Retina (tissue), 1 donor: ENCODE measurements at places on chromosomes 11 and 22.

DNA sequence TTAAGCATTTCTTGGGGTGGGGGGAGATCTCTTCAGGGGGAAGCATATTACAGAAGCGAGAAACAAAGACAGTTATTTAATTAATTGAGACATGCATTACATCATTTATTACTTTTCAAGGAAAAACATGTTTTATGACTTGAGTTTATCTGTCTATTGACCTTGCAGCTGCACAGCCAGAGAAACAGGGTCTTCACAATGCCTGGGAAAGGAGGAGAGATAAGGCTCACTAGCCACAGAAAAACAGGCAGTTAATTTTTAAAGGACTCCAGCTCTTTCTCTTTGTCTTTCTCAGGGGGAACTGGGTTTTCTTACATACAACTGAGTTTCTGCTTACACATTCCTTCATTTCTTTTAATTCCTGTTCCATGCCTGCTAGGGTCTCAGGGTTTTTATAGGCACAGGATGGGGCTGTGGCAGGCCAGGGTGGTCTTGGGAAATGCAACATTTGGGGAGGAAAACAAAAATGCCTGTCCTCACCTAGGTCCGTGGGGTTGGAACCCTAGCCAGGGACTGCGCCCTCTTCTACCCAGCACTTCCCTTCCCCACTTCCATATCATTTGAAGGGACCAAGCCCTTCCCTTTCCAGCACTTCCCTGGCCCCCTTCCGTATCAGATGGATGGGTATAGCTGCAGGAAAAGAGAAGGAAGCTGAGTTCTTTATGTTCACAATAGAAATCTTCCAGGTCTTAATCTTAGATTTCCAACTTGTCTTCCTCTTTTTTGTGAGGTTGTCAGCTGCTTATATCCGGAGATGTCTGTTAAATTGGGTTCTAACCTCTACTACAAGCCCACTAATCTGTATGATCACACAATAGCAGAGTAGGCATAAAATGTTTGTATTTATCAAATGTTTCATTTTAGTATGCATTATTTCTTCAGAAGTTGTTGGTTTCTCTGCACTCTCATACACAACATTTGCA, 38.3 kb downstream of the BIRC2 start:
- DNase-seq, result no peak

GRCh38 chr11:128135451-128135850, 451.9 kb downstream of the ETS1 start:
- no peak for DNase-seq

- DNase-seq, result no peak
These were observed 387.7 kb downstream of the TMEM135 start for GRCh38 chr11:87425391-87425790.

- DNase-seq, result no peak
These were observed 127.2 kb downstream of the SHANK2 start for GRCh38 chr11:71125150-71125549.

DNA sequence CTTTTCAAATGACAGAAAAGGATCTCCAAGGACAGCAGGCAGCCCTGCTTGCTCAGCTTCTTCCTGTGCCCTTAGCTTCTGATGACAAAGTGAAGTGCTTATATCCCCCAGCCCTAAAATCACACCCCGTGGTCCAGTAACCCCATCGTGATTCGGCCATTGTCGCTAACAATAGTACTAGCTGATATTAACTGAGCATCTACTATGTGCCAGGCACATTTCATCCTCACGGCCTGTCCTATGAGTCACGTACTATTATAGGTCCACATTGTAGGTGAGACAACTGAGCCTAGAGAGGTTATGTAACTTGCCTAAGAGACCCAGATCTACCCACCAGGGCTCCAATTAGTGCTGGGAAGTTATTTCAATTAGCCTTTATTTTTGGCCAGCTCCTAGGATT, 6.1 kb downstream of the SCN4B start:
- DNase-seq, result no peak
